IMR-90 (cell line): ENCODE measurements at places on chromosomes 3 and 15.

DNA sequence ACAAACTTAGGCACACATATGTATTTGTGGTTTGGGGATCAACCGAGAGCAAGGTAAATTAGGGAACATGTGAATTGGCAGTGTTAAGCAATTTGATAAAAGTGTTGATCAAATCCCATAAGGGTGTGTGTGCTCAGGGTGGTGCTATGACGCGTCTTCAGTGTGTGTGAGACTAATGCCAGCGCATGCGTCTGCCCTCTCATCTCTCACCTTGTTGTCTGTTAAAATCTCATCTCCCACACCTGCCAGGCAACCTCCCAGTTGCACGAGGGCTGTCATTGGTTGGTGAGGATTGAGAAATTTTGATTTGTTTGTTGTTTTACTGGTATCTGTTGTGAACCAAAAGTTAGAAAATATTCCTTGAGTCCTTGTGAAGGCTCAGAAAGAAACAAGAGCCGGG, 137.2 kb upstream of the ICE2 start:
- no peak for DNase-seq

- no peak for DNase-seq
Measured at GRCh38 chr3:12871404-12871983, 30.1 kb upstream of the RPL32 start.

DNA sequence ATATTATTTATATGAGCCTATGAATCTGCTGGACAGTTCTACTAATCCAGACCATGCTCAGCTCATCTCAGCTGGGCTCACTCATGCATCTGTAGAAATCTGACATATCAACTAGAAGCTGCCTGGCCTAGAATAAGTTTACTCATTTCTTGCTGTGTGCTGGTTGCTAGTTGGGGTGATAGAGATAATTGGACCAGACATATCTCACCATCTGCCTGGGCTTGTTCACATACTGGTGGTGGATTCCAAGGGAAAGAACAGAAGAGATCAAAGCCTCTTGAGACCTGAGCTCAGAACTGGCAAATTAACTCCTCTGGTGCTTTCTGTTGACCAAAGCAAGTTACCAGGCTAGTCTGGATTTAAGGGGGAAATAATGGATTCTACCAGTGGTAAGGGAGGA, 109.1 kb downstream of the NSUN3 start:
- no peak for DNase-seq

GRCh38 chr3:188066141-188066540, 87.8 kb upstream of the LPP start:
- no peak for DNase-seq

DNA sequence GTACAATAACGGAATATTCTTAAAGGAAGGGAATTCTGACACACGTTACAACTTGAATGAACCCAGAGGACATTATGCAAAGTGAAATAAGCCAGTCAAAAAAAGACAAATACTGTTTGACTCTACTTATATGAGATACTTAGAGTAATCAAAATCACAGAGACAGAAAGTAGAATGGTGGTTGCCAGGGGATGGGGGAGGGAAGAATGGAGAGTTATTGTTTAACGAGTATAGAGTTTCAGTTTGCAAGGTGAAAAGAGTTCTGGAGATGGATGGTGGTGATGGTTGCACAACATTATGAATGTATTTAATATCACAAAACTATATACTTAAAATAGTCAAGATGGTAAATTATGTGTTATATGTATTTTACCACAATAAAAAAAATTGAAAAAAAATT, 112.9 kb upstream of the ARHGEF3 start:
- no peak for DNase-seq

DNA sequence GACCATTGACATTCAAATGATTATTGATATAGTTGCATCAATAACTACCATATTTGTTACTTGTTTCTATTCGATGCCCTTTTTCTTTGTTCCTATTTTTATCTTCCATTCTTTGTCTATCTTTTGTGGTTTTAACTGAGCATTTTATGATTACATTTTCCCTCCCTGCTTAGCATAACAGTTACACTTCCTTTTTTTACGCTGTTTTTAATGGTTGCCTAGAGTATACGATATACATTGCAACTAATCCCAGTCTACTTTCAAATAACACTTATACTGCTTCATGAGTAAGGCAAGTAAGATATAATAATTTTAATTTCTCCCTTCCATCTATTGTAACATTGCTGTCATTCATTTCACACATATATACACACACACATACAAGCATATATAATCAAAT, 26.3 kb downstream of the COL6A6 start:
- no peak for DNase-seq

DNA sequence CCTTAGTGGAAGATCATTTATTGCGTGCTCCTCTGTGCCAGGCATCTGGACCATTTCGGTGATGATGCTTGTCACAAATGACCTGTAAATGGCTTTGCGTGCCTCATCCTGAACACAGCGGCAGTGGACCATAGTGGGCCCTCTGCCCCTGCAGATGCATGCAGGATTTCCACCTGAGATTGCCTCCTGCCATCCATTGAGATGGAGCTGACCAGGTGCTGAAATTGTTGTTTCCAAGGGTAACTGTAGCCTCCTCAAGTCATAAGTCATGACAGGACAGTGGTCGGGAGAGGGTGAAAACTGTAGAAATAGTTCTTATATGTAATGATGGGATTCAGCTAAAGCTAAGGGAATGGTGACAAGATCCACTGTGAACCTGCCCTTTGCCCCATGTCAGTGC, 35.5 kb downstream of the CLSTN2 start:
- no peak for DNase-seq

- no peak for DNase-seq
Measured at GRCh38 chr15:24763891-24764290, 88.3 kb downstream of the NPAP1 start.

- DNase-seq = no peak
Measured at GRCh38 chr15:85408270-85408746, 27.9 kb downstream of the AKAP13 start.

GRCh38 chr15:101111570-101112262, 140.1 kb downstream of the CHSY1 start:
- no peak for DNase-seq

- no peak for DNase-seq
Measured at GRCh38 chr3:52843108-52843865, 8.5 kb upstream of the MUSTN1 start.

GRCh38 chr15:58682234-58682633, 67.3 kb downstream of the ADAM10 start:
- no peak for DNase-seq
